ENCODE measurements at places on chromosomes 13 and 19.

GRCh38 chr13:110403315-110403714 lies 96.2 kb downstream of the COL4A2 start:
- no peak for DNase-seq

- no peak for DNase-seq
Measured at GRCh38 chr13:102227741-102228140, 174.1 kb downstream of the FGF14 start.

- no peak for DNase-seq
Measured at GRCh38 chr13:50552424-50552966, 291.0 kb downstream of the DLEU7 start.

GRCh38 chr13:111111376-111111937 lies 3.7 kb upstream of the ARHGEF7 start:
- no peak for DNase-seq

DNA sequence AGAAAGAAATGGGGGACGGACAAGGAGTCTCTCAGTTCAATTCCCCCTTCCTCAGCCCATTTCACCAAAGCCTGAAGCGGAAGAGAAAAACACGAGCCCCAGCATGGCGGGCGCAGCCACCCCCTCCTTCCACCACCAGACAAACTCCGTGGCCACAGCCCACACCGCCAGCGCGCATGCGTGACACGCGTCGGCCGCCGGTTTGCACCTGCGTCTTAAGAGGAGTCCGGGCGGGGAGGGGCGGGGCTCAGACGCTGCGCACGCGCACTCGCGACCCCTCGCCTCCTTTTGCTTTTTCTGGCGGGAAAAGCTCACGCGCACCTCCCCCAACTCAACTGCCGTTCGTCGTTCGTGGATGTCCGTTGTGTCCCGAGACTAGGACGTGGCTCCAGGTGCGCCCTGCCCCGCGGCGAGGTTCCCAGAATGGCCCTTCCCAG lies at the start of gene KASH5:
TSS of gene KASH5 (plus strand) at position 314 of the 437 bp plus-strand sequence. CDS start 2,635 bp downstream, outside the sequence.
- DNase-seq, result peak; percentile 64

- no peak for DNase-seq
Measured at GRCh38 chr19:40507892-40508291, 41.1 kb downstream of the SPTBN4 start.
